ENCODE measurements at places on chromosomes 16 and 17.

DNA sequence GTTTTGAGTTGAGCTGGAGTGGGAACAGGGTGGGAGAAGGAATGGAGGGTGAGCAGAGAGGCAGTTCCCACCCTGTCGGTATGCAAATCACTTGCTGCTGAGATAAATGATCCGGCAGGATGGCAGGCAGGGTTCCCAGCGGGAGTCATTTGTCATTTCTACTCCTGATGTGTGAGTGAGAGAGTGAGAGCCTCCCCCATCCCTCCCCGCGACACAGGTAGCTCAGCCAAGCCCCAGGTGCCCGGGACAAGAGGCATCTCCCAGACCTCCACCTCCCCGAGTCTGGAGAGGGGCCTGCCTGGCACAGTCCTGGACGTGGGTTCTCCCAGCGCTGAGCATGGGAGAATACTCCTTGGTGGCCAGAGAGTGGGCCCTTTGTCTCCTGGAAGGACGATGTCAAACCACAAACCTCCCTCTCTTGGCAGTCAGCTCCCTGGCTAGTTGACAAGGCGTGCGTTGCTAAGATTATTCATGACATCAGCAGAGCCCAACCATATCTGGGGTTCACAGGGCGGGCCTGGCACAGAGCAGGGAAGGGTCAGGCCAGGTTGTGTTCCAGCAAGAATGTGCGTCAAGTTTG, 33.7 kb upstream of the TNRC6C start:
- peak; percentile 70 for DNase-seq

DNA sequence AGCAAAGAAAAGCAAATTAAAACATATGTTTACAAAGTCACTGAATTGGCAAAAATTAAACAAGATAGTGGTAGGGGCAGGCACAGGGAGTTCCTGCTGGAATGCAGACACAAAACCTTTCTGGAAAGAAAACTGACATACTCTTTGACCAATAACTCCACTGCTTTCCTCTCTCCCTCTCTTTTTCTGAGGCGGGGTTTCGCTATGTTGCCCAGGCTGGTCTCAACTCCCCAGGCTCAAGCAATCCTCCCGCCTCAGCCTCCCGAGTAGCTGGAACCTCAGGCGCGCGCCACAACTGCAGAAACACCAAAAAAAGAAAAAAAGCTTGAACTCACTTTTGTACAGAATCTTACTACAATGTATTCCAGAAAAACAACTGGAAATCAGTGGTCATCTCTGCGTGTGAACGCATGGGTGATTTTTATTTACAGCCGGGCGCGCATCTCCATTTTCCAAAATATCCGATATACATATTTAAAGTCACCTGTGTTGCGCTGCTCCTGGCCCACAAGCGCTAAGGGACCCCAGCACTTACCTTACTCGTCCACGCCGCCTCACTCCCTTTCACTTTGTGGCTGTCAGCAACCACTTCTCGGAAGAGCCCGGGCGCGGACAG, 480 bp downstream of the TXNL4B start:
- no peak for DNase-seq

DNA sequence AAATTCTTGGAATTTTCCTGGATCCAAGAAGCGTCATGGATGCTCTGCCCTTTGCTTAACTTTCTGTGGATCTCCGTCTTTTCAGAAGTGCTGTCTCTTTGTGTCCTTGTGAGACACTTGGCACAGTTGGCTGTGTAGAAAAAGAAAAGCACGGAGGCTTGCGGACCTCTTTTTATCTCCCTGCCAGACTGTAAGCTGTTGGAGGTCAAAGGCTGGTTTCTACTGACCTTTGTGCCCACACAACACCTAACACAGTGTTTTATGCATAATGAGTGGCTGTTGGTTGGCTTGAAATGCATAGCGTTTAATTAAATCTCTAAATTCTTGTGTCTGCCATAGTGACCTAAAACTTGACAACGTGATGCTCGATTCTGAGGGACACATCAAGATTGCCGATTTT, 75.7 kb upstream of the CACNG3 start:
- no peak for DNase-seq

- peak; percentile 66 for DNase-seq
Observed at GRCh38 chr17:17859909-17860765, 23.4 kb upstream of the SREBF1 start.

DNA sequence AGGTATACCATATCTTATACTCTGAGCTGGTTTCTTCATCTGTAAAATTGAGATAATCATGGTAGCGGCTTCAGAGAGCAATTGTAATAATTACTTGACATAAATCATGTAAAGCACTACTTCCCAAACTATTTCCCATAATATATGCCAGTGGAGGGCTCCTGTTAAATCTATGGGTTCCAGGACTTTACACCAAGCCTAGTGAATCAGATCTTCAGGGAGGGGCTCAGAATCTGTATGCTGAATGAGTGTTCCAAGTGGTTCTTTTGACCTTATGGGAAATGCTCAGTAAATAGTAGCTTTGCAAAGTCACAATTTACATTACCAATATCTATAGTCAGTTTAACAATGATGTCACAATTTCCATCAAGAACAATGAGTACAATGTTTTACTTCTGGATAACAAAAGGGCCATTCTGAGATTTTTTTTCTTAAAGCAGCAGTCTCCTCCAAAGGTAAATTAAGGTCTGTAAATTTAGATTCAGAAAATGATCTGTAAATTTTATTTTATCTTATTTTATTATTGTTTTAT, 50.9 kb upstream of the NLK start:
- DNase-seq: no peak

DNA sequence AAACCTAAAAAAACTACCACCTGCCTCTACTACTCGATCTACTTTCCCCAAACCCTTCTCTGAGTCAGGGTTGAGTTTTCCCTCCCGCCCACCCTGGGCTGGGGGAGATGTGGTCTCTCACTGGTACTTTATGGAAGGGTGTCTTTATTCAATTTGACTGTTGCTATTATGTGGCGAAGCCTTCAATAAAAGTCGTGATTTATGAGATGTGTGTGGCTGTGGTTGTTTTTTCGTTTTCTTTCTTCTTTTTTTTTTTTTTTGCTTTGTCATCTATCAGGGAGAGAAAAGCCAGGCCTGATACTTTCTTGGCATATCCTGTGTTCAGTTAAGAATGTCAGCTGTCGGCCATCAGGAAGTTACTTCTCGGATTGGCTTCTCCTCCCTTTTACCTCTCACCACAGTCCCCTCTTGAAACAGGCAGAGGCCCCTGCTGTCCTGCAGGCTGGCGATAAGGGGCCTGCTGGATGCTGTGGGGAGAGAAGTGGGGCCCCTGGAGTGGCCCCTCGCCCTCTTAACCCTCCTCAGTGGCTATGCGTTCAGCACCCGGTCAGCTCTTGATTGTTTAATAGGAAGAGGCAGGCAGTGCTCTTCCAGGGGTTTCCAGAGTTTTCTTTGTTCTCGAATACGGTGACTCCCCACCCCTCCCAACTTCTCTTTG, 123.0 kb downstream of the MSI2 start:
- no peak for DNase-seq

GRCh38 chr16:89410322-89410721, 80.0 kb downstream of the ANKRD11 start:
- DNase-seq: no peak

DNA sequence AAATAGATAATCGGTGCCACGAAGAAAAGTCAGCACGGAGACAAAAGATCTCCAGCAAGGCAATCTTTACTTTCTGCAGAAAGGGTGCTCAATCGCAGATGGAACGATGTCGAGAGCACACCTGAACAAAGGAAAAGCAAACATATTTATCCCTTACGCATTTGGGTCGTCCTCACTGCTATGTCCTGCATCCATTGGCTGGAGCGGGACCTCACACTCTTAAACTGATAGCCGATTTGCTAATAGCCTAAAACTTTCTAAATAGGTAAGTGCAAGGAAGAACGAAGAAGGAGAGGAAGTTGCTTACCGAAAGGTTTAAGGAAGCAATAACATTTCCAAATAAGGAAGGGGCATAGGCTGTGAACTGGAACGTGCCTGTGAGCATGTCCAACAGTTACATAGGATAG, 1.2 kb upstream of the AKAP10 start:
- no peak for DNase-seq

- DNase-seq: peak; percentile 30
Observed at GRCh38 chr16:26645614-26646013, 421.1 kb upstream of the C16orf82 start.

DNA sequence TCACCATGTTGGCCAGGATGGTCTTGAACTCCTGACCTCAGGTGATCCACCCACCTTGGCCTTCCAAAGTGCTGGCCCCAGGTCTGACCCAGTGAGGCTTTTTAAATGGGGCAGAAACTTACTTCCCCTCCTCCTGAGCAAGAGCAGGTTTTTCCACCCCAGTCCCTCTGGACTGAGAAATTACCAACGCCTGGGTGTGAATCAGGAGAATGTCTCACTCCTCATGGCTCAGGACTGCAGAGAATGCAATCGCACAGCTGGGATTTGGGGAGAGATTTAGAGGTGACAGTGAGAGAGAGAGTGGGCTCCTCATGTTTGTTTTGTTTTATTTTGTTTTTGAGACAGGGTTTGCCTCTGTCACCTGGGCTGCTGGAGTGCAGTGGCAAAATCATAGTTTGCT, 203.6 kb downstream of the RAB11FIP4 start:
- no peak for DNase-seq

DNA sequence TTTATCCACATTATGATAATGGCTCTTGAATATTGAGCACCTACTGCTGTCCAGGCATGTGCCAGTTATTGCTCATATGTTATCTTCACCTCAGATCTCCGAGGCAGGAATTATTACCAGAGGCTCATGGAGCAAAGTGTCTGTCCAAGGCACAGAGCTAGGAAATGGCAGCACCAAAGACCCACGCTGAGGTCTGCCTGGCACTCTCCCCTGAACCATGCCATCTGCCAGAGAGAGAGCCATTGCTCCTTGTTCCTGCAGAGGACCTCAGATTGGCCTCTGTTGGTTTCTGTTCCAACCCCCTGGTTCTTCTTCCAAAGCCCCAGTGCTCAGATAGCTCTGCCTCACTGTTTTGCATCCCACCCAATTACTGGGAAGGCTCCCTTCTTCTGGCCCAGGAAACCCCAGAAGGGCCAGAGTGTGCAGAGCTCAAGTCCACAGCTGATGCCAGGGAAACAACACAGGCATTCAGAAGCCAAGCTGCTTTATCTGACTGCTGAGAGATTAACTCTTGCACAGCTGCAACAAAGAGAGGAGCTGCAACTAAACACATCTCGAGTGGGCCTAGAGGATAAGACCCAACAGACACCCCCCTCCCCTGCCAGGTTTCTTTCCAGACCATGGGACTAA, 5.9 kb downstream of the ASIC2 start:
- DNase-seq: no peak

DNA sequence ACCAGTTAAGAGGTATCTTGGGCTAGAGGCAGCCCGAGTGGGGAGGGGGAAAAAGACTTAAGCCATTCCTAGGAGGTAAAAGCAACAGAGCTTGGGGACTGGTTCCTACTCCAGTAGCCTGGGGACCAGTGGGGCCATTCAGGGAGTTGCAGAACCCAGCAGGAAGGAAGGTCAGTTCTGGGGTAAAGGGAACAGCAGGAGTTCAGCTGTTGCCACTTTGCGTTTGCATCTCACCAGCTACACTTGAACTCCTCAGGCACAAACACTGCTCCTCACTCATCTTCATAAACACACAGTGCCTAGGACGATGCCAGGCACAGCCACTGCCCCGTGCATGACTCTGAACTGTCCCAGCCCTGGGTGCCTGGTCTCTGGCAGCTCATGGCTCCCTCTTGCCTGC, 4.0 kb downstream of the HAP1 start:
- DNase-seq: no peak

DNA sequence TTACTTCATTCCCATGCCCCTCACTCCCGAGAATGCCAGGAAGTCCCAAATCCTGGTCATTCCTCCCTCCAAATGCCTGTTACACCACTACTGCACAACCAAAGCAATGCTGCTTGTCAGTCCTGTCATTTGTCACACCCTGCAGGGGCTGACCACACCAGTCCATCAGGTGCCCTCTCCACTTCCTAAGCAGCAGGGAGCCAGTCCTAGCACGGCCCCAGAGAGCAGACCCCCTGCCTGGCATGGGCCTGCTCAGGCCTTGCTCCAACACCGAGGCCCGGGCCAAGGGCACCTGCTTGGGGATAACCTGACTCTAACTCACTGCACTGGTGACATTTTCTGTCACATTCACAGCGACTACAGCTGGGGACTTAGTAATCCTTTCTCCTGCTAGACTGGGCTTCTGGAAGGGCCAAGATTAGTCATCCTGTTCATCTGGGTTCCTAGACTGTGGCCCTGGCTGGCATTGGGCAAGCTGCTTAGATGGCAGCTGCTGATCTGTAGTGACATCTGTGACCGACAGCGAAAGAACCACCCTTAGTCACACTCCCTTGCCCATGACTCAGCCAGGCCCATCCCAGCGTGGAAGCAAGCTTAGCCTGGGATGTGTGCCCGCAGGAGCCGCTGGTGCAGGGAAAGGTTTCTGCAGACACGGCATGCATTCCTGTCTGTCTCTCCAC, 5.4 kb downstream of the ALYREF start:
- no peak for DNase-seq

DNA sequence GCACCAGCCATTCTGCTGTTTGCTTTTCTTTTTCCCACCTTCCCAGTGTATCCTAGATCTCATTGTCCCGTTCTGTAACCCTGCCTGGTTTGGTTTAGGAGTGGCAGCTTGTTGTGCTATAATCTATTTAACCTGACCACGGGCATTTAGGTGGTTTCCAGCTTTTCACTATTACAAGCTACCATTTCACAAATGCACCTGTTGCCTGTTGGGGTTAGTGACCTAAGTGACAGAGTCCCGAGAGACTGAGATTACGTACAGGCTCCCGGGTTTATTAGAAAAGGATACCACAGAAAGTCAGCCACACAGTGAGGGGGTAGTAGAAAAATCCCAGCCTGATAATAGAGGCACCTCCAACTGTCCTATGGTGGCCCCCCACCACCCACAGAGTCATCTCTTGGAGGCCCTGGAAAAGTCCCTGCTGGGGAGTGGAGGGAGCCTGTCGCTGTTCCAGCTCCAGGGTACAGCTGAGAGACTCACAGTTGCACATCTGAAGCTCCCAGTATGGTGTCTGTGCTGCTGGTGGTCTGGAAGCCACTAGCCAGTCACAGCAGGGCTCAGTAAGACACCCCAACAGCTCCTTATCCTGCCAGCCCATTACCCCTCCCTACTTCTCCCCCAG, 21.2 kb downstream of the CLEC16A start:
- no peak for DNase-seq

- no peak for DNase-seq
Observed at GRCh38 chr17:4540224-4540651, 14.9 kb downstream of the MYBBP1A start.

GRCh38 chr16:73289232-73289631, 241.3 kb upstream of the ZFHX3 start:
- DNase-seq: no peak

DNA sequence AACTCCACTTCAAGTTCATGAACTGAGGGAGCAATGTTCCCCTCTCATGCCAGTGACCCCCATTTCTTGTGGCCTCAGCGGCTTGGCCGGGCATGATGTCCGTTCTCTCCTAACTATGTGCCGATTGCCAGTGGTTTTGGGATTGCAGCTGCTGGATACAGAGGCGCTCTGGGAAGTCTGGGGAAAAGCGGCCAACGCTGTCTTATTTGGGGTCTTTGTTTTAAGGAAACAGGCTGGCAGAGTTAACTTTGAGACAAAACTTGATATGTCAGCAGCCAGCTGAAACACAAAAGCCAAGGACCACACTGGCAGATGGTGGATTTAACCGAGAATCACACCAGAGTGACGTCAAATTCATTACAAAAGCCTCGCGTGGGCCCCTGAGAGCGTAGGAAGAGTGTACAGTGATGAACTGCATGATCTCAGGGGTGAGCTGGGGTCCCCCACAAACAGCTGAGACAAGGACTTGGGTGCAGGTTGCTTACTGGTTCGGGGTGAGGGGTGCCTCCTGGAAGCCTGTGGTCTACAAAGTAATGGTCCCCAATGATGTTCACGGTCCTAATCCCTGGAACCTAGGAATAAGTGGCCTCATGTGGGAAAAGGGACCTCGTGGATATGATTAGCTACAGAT, 180.4 kb downstream of the IRF8 start:
- DNase-seq: no peak

GRCh38 chr16:49590166-49590871, 216.7 kb downstream of the C16orf78 start:
- DNase-seq: no peak

All from putamen (tissue), 1 donor.